AG09309 (cell line): ENCODE measurements at places on chromosomes 1 and 21.

DNA sequence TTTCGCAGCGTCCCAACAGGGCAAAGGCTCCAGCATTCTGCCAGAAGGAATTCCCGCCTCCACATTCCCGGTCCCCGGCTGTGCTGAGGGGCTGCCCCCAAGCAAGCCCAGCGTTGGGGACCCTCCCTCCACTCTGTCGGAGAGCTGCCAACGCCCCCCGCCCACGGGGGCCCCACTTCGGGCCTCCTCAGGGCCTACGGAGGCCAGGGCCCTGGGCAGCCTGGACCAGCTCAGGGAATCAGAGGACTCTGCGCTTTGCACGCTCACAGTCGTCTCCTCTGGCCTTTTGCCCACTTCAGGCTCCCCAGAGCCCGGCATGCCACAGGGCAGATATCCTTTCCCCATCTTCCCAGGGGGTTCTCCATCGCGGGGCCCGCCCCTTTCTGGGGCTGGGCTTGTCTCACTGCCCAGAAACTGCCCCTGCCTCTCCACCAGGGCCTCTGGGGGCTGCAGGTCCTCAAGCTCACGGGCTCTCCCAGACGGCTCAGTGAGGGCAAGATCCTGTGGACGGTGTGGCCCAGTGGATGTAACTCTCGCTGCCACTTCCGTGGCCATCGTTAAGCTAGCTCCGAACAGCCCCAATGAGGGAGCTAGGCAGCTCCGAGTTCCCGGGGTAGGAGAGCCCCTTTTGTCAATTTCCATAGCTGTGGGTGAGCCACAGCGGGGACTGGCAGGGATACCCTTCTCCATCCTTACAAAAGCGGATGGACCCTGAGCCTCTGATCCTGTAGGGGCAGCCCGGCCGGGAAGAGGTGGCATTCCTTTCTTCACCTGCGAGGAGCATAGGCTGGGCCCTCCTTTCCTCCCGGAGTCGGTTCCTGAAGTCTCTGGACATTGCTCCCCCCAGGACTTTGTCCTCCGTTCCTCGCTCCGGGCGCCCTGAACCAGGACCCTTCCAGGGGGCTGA is 2.8 kb downstream of the ITPKB start:
- DNase-seq = no peak

GRCh38 chr1:221605569-221605968 is 136.3 kb downstream of the DUSP10 start:
- DNase-seq = no peak

DNA sequence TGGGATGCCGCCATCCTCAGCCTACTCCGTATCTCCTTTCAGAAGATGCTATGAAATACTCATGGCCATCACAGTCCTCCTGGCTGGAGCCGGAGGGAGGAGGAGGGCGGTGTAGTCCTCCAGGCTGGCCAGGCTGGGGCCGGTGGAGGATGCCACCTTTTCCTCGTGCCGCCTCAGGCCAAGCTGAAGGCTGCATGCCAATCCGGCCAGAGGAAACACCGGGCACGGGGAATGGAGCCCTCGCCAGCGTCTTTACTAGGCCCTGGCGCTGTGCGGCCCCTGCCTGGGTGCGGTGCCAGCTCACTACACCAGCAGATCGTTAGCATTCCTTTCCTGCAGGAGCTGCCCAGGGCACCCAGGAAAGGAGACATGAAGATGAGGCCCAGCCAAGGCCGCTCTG is 70.1 kb downstream of the CASZ1 start:
- DNase-seq = no peak

DNA sequence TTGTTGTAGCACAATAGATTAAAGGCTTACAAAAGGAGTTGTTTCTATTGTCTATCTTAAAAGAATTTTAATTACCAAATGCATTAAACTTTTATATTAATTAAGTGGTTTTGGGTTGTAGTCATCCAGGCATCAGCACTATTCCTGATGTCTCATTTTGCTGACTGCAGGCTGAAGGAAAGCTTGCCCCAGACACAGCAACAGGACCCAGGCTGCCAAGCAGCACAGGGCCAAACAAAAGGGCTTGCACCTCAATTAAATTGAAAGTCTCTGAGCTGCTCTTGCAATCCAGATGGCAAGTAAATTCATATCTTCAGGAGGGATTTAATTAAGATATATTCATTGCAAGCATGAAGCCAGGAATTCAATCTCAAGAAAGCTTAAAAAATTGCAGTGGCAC is 80.7 kb upstream of the CHODL start:
- no peak for DNase-seq

DNA sequence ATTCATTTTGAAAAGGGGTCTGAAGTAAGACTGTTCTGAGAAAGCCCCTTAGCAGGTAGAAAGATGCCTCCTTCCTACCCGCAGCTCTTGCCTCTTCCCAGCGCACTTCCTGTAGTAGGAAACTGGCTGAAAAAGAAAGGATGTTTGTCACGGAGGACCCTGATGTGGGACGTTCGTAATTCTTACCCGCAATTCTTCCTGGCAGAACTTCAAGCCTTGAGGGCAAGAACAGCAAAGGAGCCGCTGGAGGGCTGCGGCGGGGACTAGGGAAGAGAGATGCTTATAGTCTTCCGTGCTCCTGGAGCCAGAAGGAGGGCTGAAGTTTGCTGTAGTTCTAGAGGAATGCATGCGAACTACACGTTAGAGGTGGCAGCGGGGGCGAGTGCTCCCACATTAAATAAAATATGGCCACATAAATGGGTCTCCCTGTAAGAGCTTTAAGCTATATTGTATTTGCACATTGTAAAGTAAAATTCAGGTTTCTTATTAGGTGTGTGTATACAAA is 6.3 kb downstream of the C1orf53 start:
- no peak for DNase-seq

DNA sequence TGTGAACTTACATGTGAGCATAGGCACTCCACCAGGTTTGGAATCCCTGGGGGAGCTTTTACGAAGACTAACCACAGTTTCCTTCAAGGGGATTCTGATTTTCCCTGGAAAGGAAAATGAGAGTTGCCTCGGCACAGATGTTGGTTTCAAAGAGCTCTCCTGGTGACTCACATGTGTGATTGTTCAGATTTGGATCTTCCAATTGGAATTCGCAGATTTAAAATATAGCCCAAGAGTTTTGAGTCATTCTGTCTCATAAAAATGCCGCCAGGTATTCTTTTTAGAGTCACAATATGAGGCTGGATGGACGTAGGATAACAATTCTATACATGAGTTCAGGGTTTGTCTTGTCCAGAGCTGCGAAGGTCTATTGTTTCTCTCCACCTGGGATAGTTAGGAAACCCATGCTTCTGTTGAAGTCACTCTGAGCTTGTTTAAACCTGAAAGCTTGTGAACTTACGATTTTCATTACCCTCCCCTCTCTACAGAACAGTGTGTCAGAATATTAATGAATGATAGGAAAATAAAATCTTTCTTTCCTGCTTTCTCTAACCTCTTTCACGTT is 64.9 kb downstream of the TGFB2 start:
- no peak for DNase-seq

DNA sequence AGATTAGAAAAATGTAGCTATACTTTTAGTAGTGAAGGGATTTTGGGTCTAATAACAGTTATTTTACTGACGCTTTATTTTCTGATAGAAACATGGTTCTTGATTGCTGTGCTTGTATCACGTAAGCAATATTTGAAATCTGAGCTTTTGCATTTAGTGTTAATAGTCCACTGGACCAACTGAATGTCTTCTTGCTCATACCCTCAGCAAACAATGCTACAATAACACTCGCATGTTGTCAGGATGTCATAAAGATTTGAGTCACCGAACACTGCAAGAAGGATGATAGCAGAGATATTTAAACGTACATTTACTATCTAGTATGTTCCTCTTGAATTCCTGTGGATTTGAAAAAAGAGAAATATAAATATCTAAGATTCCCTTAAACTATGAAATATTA is 7.5 kb downstream of the DYRK1A start:
- DNase-seq = no peak

DNA sequence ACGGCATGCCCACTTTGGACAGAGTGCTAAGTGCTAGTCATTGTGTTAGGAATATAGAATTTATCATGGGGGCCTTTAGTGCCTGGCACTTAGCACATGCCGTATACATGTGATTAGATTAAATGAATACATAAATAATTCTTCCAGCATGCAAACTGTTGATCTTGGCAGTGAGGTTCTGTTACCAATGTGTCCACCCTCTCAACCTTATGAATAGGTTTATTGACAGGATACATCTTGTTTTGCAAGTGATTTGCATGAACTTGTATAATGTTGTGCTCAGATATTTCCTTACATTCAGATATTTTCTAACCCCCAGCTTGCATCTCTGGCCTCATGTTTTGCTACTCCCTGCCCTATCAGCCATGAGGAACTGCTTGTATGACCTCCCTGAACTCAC is 60.3 kb upstream of the ZNF648 start:
- no peak for DNase-seq

DNA sequence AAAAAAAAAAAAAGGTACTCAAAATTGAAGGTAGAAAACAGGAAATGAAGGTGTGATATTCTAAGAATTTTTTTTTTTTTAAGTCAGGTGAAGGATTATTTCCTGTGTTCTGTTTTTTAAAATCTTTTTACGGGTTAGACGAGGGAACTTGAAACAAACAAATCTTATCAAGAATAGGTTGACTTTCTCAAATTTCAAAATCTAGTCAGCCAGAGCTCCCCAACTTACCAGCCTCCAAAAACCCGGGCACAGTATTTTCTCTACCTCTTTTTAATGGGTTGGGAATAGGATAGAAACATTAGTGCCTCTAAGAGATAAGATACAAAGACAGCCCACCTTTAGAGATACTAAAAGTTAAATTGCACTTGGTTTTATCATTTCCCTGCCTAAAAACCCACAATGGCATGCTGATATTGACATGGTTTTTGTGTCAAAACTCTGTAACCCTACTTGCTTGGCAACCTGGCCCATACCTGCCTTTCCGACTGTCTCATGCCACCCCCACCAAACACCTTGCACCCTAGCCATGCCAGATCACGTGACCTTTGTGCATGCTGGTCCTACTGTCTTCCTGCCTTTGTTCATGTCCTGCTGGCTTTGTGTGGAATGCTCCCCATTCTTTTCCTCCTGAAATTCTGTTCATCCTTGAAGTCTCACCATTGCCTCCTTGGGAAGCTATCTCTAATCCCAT is 4.2 kb downstream of the RCAN3 start:
- DNase-seq = no peak
